Left colon (tissue), 2 donors: ENCODE measurements at places on chromosomes 7 and 10. TPM values are rescaled to one million over a fixed set of nuclear protein-coding genes. Genes with fewer than 3 reads are reported as not detected.

DNA sequence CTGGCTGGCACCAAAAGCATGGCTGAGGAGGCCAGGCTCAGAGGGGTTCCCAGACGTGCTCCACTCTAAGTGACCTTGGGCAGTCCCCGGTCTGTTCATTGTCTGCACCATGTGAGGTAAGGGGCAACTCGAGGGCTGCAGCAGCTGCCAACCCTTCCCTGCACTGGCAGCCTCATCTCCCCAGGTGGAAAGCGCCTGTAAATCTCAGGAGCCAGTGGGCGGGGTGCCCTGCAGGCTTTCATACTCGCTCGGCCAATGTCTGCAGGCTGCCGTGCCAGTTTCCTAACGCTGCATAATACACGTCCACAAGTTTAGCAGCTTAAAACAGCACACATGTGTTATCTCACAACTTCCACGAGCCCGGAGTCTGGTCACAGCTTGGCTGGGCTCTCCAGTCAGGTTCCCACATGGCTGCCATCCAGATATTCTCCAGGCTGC is 12.6 kb upstream of the GDF10 start:
- DNase-seq: no peak

SAMD9L gene
- total RNA-seq: 22.6 TPM

GRCh38 chr7:95950698-95951097 is 178.3 kb downstream of the DYNC1I1 start:
- DNase-seq: no peak

- no peak for DNase-seq
Observed at GRCh38 chr7:102450242-102450641, 14.4 kb downstream of the ALKBH4 start.

SPDYE8 gene
- total RNA-seq: not detected

HOXA10 gene
- 30.0 TPM for total RNA-seq

DNA sequence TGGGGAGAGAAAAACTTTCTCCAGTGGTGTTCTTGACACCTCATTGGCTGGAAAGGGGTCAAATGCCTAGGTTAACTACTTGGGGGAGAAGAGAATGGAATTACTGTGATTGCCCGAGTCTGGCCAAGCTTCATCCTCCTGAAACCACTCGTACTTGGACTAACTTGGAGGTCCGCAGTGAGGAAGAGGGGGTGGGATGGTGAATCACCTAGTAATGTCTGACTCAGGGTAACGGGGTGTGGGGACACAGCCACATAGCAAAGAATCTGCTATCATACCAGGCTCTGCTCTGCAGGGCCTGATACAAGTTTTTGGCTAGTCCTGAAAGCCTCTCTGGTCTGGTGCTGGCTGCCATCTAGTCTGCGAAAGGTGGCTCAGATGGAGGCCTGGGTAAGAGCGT is 190.9 kb downstream of the RPS24 start:
- DNase-seq: no peak

DNA sequence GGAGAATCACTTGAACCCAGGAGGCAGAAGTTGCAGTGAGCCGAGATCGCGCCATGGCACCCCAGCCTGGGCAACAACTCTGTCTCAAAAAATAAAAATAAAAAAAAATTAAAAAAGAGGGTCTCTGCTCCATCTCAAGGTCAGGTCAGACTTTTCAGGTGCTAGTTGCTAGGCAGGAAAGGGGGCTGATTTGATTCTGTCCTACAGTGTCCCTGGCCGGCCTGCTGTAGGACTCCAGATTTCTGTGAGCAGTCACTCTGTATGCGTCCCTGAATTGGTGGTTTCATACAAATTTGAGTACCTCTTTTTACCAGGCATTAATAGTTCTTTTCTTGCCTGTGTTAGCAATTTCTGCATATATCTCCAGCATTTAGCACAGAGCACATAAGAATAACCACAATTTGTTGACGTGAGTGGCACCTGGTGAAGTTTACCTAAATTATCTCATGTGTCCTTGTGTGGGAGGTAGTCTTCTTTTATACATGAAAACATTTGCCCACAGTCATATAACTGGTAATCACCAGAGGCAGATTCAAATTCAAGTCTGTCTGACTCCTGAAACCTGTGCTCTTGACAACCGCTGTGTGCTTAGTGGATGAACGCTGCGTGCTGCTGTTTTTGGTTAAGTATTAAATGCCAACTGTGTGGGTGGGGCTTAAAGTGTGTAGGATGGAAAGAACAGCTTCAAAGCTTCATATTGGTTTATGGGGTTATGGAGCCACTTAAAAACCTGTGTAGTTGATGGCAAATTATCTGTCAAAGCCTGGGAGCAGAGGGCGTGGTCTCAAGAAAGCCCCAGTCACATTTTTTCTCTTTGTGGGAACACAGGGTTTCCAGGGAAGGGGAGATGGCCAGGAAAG is 3.2 kb upstream of the ZNF775 start:
- peak; percentile 75 for DNase-seq

WEE2 gene
- not detected for total RNA-seq

- DNase-seq: no peak
Observed at GRCh38 chr10:4082861-4083260, 297.9 kb upstream of the KLF6 start.

MBL2 gene
- total RNA-seq: not detected

GRCh38 chr7:123432601-123433000 is 101.8 kb downstream of the IQUB start:
- DNase-seq: no peak

- DNase-seq: no peak
Observed at GRCh38 chr10:13448216-13448615, 80.6 kb downstream of the BEND7 start.

DNA sequence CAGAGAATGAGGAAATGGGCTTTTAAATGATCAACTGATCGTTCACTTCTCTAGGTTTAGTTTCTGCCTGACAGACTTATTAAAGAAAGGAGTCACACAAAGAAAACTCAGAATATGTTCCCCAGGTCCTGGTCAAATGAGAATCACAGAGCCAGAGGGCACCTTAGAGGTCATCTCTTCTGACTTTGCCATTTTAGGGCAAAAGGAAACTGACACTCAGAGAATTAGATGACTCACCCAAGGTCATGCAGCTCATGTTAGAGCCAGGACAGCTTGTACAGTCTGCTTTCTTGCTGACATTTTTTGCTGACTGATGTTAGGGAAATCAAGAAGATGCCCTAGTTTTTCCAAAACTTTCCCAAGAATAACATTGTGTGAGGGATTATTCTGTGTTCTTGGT is 312.7 kb upstream of the SP8 start:
- no peak for DNase-seq

- no peak for DNase-seq
Observed at GRCh38 chr10:92177546-92177945, 113.3 kb downstream of the CPEB3 start.

LDB3 gene
- total RNA-seq: 4.3 TPM

- DNase-seq: no peak
Observed at GRCh38 chr7:145481985-145482384, 634.6 kb upstream of the CNTNAP2 start.

EPHA1 gene
- total RNA-seq: 18.2 TPM

GRCh38 chr7:112798274-112799159 is 8.3 kb upstream of the TMEM168 start:
- no peak for DNase-seq

ZNF655 gene
- 69.9 TPM for total RNA-seq

DNA sequence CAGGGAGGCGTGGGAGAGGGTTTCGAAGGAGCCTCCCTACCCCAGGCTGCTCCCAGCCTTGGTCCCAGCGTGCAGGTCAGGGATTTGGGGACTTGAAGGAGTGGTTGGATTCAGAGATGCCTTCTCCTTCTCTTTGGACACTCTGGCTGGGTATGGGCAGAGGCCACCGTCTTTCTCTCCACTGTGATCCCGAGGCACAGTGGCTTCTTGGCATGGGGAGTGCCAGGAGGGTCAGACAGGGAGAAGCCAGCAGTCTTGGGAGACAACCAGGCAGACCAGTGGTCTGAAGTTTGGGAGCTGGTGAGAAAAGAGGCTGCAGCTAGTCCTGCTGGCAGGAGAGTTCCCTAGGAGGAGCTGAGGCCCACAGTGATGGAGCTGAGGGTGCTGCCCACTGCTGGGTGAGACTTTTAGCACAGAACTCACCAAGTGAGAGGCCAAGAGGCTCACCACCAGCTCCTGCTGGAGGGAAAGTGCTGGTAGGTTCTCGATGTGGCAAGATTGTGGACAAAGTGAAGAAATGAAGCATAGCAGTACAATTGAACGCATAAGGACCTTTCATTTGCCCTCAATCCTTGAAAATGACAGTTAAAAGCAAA is 35.2 kb upstream of the WDFY4 start:
- no peak for DNase-seq

DNA sequence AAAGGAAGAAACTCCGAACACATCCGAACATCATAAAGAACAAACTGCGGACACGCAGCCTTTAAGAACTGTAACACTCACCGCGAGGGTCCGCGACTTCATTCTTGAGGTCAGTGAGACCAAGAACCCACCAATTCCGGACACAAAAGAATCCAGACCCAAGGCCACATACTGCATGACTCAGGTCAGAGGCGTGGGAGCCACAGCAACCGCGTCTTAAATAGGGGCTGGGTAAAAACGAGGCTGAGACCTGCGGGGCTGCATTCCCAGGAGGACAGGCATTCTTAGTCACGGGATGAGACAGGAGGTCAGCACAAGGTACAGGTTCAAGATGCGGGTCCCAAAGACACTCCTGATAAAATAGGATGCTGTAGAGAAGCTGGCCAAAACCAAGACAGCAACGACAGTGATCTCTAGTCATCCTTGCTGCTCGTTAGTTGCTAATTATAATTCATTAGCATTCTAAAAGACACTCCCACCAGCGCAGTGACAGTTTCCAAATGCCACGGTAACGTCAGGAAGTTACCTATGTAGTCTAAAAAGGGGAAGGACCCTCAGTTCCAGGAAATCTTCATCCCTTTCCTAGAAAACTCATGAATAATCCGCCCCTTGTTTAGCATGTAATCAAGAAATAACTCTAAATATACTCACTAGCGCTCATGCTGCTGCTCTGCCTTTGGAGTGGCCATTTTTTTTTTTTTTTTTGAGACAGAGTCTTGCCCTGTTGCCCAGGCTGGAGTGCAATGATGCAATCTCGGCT is 19.3 kb downstream of the AP5Z1 start:
- no peak for DNase-seq
